ENCODE measurements at places on chromosomes 2 and 18.

DNA sequence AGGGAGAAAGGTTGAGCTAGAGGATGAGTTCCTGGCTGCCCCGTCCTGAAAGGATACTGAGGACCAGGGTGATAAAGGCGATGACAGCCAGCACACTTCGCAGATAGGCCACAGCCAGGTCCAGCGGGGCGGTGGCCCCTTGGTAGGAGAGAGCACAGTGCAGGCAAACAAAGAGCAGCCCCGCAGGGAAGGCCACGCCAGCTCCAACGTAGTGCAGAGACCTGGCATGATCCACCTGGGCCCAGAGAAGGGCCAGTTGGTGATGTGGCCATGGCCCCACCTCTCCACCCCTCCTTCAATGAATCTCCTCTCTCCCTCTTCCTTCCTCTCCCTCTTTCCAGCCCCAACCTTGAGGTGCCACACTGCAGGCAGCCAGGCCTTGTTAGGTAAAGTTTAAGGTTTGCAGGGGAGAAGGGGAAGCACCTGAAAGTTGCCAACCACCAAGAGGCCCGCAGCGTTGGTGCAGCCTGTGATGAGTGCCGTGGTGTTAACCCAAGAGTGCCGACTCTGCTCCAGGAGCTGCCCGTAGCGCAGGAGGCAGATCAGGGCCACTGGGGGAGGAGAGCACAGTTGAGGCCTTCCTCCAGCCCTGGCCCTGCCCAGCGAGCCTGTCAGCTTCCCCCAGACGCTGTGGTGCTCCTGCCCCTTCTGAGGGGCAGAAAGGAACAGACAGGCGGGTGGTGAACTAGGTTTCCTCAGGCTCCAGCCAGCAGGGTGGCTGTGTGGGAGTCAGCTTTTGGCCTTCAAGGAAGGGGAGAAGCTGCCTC lies 2.8 kb downstream of the TMEM150A start:
- no peak for DNase-seq

DNA sequence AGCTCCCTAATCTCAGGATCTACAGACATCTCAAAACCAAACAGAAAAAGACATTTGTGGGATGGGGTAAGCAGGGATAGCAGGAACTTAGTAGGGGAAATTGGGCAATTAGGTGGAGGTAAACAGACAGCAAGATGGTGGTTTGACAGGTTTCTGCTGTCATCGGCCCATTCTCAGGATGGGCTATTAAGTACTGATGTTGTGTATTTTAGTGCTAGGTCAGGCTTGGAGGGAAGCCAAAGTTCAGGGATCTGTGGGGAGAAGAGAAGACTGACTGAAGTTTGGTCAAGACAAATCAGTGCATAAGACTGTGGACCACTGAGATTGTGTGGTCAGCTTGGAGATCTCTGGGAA lies 96.8 kb upstream of the THUMPD2 start:
- DNase-seq = no peak

DNA sequence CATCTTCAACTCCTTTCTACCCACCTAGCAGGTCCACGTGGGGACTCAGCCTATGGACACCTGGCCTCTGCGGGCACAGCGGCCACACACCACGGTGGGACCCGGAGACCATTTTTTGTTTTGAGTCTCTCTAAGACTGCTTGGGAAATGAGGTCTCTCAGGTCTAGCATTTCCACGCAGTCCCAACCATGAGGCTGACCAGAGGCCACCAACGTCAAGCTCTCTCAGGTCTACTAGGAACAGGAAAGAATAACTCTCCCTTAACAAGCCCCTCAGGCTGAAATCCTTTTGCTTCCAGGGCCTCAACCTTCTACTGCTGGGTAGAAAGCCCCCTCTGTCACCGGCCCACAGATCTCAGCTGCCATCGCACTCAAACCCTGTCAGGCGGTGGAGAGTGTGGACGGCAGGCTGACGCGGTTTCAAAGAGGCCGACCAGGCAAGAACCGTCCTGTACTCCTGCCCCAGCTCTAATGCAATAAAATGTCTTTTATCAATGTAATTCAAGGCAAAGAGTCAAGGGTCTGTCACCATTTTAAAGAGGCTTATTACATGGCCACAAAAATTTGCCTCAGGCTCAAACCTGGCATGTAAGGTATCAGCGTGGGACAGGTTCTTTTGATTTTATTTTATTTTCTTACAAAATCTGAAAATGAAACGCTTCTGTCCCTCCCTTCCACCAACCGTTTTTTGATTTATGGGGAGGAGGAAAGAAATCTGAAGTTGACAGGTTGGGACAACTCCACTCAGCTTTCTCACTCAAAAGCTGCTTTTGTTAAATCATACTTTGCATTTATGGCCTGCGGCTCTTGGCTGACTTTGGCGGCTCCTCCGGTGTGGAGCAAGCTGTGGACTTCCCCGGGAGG lies 74.0 kb downstream of the BCL11A start:
- DNase-seq = no peak

- no peak for DNase-seq
These were observed 479.5 kb downstream of the ARHGAP15 start for GRCh38 chr2:143608758-143609157.

DNA sequence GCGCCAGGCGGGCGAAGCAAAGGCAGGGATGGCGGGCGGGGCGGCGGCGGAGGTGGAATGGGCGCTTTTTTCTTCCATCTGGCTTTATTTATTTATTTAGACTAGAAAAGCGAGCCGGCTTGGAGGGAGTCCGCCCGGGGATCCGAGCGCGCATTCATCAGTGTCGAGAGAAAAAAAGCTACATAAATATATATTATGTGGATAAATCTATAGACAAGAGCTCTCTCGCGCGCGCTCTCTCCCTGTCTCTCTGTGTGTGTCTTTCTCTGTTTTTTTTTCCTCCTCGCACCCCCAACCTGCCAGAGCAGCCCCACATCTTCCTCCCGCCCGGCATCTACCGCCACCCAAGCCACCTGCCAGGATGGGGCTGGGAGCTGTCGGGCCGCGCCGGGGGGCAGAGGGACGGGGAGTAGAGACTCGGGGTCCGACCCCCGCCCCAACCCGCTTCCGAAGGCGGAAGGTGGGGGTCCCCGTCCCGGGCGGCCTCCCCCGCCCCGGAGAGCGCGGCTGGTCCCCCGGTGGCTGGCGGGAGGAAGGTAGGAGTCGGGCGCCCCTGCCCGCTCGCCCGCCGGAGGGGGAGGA lies 972 bp upstream of the CELF4 start:
- DNase-seq = no peak

DNA sequence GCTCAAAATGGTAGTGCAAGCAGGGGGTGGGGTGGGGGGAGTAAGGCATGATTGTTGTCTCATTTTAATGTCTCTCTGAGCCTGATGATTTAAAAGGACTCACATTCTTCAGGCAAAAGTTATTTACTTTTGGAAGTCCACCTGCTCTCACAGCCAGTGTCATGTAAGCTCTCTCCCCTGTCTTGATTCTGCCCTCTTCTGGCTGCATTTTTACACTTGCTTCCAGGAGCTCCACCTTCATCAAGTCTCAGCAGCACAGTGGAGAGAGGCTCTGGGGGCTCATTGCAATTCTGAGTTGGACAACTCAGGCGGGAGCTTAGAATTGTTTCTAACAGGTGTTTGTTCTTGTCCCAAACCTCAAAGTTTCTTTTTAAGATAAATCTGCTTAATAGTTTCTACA lies 39.2 kb downstream of the GNAL start:
- DNase-seq = peak; percentile 56

DNA sequence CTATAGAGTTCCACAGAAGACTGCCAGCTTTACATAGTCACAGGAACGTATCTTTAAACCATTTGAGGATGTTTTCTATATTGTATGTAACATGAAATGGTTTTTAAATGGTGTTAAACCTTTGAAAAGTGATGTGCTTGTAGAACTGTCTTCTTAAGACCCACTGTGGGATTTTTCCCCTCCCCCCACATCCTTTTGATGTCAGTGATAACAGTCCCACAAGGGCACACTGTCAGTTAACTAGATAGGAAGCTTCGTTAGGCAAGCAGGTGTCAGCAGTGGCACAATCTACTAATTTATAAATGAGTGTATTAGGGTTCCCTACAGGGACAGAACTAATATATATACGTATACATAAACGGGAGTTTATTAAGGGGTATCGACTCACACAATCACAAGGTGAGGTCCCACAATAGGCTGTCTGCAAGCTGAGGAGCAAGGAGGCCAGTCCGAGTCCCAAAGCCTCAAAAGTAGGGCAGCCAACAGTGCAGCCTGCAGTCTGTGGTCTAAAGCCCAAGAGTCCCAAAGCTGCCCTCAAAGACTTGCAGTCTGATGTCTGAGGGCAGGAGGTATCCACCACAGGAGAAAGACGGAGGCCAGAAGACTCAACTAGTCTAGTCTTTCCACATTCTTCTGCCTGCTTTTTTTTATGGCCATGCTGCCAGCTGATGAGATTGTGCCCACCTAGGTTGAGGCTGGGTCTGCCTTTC lies 23.8 kb upstream of the HNRNPLL start:
- DNase-seq = peak; percentile 57

GRCh38 chr2:10668402-10669012 lies 21.3 kb downstream of the NOL10 start:
- DNase-seq = peak; percentile 89

GRCh38 chr2:128178650-128179460 lies 87.9 kb downstream of the UGGT1 start:
- DNase-seq = peak; percentile 82

DNA sequence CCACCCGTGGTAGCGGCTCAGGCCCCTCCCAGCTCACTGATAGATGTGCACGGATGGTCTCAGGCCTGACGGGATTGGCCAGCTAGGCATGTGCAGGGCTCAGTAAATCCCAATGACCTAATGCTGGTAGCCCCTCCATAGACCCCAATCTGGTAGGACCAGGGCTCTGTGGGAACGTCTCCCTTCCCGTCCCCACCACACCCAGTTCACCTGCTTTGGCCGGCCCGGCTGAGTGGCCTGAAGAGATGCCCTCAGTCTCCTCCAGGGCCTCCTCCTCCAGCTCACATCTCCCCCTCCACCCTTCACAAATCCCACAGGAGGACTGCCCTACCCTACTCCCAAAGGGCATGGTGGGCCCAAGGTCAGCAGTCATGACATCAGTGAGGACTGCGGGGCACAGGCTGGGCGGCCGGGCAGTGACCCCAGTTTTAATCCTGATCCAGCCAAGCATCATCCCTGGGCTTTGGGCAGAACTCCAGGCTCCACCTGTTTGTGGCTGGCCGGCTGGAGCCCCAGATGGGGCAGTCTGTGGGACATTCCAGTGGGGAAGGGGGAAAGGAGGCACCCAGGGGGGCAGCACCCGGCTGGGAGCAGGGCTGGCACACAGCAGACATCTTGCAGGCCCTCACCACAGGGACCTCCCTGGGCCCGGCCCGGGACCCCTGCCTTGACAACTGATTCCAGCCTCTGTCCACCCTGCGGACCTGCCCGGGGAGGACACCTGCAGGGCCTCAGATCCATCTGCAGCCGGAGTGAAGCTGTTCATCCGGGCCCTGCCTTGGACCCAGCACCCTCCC lies 2.3 kb downstream of the KIF1A start:
- DNase-seq = no peak

GRCh38 chr2:159976527-159977160 lies 85.8 kb downstream of the PLA2R1 start:
- no peak for DNase-seq

DNA sequence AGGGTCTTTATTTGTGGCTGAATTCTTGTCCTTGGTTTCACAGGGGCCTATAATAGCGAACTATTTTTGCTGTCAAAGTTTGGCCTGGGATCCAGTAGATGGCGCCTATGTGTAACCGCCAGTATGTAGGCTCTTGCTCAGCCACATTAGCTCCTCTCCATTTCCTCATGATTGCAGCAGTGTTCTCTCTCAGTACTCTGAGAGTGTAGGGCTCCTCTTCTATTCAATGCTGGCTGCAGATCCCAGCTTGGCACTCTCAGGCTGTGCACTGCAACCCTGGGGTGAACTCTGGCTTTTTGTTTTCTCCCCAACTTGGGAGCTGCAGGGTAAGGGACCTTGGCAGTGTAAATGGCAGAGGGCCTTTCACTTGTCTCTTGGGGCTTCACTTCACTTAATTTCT lies 344.6 kb upstream of the CHAC2 start:
- DNase-seq = peak; percentile 85

All from Karpas-422 (cell line).